Activated CD4-positive, alpha-beta T cell treated with anti-CD3 and anti-CD28 coated beads, Interleukin-10, Interleukin-2, amounts not matched to agents 100 ng/mL and 50 ng/mL, durations not matched to agents 16 hours and 8 hours (primary cell): ENCODE measurements at places on chromosomes 1 and 21.

- DNase-seq, result no peak
Measured at GRCh38 chr1:52723260-52723659, 3.0 kb upstream of the ZYG11B start.

GRCh38 chr1:10178597-10179405 is 31.6 kb upstream of the KIF1B start:
- DNase-seq, result no peak

DNA sequence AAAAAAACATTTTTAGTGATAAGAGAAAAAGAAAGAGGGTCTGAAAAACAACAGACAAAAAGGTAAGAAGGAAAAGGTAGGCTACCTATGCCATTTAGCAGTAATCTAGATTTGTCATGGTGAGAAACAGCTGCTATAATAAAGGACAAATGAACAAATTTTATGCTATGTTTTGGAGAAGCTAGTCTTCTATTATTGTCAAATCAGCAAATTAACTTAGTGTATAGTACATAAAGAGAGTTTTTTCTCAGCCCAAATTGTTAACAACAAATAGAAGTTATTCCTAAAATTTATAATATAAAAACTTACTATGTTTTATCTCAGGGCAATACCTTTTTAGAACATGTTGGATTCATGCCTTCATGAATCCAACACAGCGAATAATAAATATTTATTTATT is 88.7 kb downstream of the KIFAP3 start:
- DNase-seq, result no peak

- no peak for DNase-seq
Measured at GRCh38 chr1:244022311-244022710, 28.8 kb upstream of the ZBTB18 start.

GRCh38 chr1:110728388-110729001 is 53.8 kb upstream of the KCNA3 start:
- DNase-seq, result no peak

GRCh38 chr1:205538235-205538840 is 33.9 kb downstream of the CDK18 start:
- no peak for DNase-seq

DNA sequence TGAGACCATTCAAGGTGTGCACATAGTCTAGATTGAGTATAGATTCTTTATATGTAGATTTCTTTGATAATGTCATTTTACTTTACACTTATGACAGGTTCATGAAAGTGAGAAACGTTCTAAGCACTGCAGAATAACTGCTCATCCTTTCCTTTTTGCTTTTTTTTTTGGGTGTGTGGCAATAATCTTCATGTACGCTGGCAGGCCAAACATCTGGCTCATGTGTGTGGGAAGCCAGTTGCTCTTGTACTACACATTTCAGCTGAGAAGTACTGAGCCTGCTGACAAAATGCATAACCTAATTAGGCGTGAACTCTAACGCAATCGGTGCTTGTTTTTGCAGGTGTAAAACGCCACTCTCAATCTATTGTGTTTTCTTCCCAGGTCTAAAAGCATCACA is 350.8 kb upstream of the KAZN start:
- DNase-seq, result no peak

GRCh38 chr1:23614032-23614660 is 54.8 kb upstream of the ID3 start:
- DNase-seq, result no peak

DNA sequence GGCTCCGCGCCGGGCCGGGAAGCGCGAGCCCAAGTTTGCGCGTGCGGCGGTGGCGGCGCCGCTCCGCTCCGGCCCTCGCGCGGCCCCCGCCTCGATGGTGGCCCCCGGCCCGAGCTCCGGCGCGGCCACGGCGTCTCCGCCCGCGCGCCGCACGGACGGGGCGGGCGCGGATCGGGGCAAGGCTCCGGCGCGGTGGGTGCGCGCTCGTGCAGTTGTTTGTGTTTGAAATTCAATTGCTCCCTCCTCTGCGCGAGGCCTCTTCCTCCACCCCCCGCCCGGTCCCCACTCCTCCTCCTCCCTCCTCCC is at the start of gene HDGF:
Gene HDGF, minus strand, starts transcription at position 225 of the 306 bp plus-strand sequence. CDS start 246 bp downstream, outside the sequence.
- DNase-seq, result no peak

GRCh38 chr1:886760-887159 is 37.0 kb upstream of the SAMD11 start:
- DNase-seq, result no peak

GRCh38 chr21:33373451-33373850 is 29.8 kb upstream of the IFNGR2 start:
- DNase-seq, result no peak

GRCh38 chr1:68165665-68166064 is 66.7 kb downstream of the WLS start:
- no peak for DNase-seq

- no peak for DNase-seq
Measured at GRCh38 chr1:173353350-173353749, 123.8 kb upstream of the PRDX6 start.

GRCh38 chr1:46429436-46429835 is 35.3 kb downstream of the FAAH start:
- DNase-seq, result no peak

GRCh38 chr1:184463680-184464079 is 76.9 kb downstream of the C1orf21 start:
- no peak for DNase-seq

DNA sequence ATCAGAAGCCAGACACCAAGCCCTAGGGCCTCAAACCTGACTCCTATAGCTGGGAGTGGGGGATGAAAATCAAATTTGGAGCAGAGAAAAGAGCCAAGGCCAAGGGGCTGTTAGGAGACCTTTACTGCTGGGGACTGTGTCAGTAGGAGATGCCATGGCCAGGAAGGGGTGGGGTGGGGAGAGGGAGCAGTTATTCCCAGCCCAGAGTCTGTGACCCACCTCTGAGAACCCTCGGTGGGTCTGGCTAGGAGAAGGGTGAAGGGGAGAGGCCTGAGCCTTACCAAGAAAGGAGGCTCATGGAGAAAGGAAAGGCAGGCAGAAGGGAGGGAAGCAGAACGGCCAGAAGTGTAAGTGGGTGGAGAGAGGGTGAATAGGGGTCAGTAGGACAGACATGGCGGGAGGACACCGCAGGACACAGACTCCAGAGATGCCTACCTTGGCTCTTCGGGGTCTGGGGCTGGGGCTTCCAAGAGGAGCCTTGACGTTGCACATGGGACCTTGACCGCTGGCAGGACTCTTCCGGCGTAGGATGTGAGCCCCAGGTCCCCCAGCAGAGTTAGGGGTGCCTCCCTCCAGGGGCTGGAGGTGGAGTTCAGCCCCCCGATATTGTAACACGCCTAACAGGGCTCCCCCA is 1.2 kb downstream of the ADAMTS4 start:
- no peak for DNase-seq

DNA sequence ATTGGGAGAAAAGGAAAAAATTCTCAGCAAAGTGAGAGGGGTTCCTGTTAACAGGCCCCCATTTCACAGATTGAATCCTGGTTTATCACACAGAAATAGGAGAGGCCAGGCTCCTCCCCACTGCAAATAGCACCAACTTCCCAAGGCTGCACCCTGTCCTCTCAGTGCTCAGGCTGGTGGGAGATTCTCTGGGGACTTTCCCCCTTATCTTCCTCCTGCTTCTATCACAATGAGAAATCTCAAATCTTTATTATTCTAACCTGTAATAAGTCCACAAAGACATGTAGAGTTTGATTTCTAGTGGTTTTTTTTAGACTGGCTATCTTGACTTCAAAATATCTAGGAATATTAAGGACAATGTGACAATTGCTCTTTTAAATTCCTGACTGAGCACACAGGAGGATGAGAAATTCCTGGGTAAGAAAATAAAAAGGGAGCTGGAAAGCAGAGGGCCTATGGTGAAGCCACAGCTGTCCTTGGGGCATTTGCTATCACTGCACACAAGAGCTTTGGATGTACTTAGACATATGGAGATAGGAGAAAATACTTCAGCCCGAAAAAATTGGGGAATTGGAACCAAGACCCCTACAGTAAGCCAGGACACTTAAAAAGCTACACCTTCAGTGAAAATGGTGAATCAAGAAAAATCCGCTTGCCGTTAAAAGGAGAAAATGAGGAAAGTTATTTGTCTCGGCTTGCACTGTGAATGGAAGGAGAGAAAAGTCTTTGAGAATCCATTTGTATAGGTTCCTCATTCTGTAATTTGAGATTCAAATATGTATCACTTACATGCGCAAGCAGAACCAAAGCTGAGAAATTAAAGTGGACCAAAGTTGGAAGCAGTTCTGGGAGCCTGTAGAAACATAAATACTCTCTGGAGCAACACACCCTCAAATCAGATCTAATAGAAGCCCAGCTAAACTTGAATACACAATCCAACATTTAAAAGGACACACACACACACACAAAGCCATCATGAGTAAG is 65.9 kb upstream of the C1orf105 start:
- DNase-seq, result no peak

- DNase-seq, result no peak
Measured at GRCh38 chr21:18772404-18772803, 368.8 kb upstream of the TMPRSS15 start.

DNA sequence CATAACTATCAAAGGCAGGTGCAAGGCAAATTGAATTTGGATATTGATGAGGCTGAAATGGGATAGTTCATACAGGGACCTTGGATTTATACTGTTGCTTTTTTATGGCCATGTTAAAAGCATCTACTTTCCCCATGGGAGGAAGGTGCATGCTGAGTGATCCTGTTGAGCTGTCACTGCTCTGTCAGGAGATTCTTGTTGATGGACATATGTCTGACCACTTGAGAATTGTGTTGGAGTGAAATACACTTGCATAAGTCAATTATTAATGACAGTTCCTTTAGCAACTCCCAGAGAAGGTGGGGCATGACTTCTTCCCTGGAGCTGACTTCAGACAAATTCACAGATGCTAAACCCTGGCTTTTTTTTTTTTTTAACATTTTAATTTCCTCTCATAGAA is 58.4 kb upstream of the DYNLT5 start:
- DNase-seq, result no peak

DNA sequence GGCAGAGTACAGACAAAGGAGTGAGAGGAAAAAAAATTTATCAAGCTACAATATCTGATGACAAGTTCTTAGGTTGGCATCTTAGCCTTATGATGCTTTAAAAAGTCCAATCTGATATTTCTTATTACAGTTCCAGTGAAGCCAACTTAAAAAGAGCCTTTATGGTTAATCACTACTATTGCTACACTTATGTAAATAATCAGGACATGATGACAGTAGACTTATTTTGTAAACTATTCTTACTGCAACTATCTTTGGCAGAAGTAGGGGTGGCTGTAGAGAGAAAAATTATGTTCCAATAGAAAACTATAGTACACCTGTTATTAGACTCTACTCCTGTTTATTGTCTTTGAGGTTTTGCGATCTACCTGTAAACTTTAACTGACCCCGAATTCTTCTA is 25.8 kb upstream of the NUF2 start:
- no peak for DNase-seq

DNA sequence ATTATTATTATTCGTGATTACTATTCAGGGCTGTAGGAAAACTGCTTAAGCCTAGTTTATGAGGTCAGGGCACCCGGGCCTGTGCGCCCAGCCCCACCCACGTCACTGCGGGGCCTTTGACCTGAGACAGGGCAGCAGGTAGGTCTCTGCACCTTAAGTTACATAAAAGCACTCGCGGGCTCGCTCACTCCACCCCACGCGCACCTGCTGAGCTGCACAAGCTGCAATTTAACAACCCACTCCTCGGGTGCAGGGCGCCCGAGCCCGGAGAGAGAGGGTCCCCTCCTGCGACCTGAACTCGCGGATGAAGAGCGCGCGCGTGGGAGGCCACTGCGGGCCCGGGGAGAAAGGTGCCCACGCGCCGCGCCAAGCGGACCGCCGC is 477 bp downstream of the ICMT start:
- DNase-seq, result peak; percentile 34

- no peak for DNase-seq
Measured at GRCh38 chr1:110798691-110799256, 74.2 kb upstream of the CD53 start.

GRCh38 chr1:21706151-21706835 is 37.1 kb upstream of the RAP1GAP start:
- no peak for DNase-seq

DNA sequence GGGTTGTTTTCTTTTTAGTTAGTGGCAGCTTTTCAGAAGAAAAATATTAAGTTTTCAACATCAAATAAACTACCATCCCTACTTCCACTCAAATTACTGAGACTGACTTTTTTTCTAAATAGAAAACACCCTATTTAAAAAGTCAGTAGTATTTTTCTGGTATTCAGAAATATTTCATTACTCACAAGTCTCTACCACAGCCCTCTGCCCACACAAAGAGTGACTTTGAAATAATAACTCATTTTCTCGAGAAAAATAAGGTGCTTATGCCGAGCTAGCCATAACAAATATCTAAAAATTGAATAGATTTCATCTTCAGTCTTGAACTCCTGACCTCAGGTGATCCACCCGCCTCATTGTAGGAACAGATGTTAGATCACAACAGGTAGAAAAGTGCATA is 41.8 kb upstream of the USP25 start:
- DNase-seq, result no peak

GRCh38 chr1:31627930-31628559 is 10.6 kb downstream of the HCRTR1 start:
- DNase-seq, result no peak

GRCh38 chr21:45474323-45474950 is 67.8 kb downstream of the SLC19A1 start:
- DNase-seq, result no peak

GRCh38 chr1:213083112-213083445 is 32.0 kb downstream of the RPS6KC1 start:
- peak; percentile 56 for DNase-seq

DNA sequence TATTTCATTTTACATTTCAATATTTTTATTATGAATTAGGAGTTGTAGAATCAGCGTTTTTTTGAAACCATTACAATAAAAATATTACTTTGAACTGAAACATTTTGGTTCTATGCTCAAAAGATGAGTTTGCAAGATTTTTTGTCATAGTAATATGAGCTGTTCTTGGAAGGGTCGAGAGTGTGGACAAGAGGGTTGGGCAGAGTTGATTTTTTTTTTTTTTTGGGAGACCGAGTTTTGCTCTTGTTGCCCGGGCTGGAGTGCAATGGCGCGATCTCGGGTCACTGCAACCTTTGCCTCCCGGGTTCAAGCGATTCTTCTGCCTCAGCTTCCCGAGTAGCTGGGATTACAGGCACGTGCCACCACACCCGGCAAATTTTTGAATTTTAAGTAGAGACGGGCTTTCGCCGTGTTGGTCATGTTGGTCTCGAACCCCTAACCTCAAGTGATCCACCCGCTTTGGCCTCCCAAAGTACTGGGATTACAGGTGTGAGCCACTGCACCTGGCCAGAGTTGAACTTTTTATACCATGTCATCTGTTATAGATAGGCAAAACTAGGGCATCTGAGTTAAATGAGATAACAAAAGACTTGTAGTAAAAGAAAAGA is 3.3 kb downstream of the CACYBP start:
- no peak for DNase-seq

DNA sequence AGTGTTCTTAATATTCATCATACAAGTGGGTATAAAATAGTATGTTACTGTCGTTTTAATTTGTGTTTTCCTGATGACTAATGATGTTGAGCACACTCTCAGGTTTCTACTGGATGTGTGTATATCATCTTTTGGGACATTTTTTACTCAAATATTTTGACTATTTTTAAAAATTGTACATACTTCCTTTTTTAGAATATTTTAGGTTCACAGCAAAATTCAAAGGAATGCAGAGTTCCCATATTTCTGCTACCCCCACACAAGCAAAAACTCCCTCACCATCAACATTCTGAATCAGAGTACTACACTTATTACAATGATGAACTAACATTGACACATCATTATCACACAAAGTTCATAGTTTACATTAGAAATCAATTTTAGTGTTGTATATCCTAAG is 114.5 kb downstream of the DPYD start:
- no peak for DNase-seq

- DNase-seq, result peak; percentile 58
Measured at GRCh38 chr1:10211805-10212410, 1.5 kb downstream of the KIF1B start.

GRCh38 chr1:186531561-186532165 is 70.7 kb upstream of the PDC start:
- DNase-seq, result no peak
